ENCODE measurements at places on chromosomes 11 and 22.

- DNase-seq: no peak
Measured at GRCh38 chr22:45290410-45290936, 5.7 kb downstream of the UPK3A start.

DNA sequence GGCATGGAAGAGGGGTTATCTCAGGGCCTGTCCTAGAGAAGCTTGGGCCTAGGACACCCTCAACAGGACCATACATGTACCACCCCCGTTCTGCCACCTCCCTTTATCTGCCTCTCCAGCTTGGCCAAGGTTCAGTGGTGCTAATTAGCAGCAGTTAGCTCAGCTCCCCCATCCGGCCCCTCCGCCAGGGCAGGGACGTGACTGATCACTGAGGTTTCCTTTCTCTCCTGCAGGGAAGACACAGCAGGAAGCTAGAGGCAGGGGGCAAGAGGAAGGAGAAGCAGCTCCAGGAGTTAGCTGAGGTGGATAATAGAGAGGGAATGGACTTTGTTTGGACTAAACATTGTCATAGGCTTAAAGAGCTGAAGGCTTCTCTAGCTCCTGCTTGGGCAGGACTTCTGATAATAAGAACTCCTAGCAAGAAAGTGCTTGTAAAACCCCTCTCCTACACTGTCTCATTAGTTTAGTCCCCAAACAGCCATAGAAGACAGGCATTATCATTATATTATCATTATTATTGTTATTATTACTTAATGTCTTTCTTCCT lies 53.8 kb downstream of the BUD13 start:
- no peak for DNase-seq

GRCh38 chr22:49966041-49966773 lies 5.6 kb downstream of the PIM3 start:
- no peak for DNase-seq

DNA sequence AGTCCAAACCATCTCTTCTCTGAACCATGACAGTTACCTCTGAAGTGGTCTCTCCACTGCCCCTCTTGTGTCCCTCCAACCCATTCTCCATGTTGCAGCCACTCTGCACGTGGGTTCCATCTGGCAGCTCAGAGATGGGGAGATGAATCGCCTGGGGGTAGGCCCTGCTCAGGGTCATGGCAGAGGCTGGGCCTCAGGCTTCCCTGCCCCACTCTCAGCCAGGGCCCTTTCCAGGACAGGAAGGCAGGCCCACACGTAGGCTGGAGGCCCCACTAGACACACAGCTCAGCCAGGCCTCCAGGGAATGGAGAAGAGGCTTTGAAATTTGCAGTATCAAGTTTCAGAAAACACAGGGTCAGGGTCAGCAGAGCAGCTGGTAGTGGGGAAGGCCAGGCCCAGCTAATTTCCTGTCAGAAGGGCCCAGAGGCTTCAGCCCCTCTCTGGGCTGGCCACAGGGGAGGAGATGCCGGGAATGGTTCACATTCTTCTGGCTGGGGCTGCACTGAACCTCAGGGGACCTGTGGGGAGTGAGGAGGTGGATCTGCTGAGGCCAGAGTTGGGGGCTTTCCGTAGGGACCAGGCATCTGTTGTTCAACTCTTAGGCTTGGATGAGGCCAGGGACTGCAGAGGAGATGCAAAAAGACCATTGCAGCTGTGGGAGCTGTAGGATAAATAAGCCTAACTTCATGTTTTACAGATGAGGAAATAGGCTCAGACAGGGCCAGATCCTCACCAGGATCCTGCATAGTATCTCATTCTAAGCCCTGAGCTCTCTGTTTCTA lies 101.6 kb downstream of the SWAP70 start:
- DNase-seq: no peak

GRCh38 chr11:106231591-106231990 lies 154.1 kb downstream of the AASDHPPT start:
- no peak for DNase-seq

- DNase-seq: no peak
Measured at GRCh38 chr11:4763096-4763495, 6.6 kb downstream of the OR51F1 start.

- no peak for DNase-seq
Measured at GRCh38 chr11:78551066-78551465, 23.6 kb downstream of the NARS2 start.

DNA sequence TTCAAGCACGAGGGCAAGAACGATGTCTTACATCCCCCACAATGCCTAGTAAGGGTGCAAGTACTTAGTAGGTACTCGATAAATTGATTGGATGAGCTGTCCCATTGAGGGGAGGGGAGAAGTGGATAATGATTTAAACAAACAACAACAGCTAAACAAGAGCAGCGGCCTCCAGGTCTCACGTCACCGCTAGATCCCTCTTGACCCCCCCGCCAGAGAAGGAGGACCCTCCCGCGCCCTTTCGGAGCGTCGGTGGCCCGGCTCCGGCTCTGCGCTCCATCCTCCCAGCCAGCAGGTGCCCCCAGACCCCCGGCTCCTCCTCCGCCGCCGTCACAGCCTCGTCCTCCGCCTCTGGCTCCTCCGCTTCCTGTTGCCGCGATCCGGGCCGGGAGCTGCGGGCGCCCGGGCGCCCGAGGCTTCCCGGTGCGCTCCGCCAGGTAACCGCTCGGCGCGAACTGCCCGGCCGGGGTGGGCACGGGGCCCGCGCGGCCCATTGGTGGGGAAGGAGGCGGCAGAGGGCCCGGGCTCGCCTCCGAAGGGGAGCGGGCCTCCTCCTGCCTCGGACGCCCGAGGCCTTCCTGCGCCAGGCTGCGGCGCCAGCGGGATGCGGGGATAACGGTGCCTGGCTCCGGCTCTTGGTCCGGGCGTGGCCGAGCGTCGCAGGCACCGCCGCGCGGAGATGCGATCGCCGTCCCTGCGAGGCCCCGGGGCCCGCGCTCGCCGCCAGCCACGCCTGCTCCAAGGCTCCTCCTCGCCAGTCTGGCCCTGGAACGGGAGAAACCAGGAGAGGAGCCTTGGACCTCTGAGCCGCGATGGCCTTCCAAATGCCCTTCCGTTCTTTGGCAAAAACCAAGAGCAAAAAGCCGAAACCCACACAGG lies at the start of gene TLCD5:
TLCD5 (plus strand) TSS at position 368 of the 879 bp plus-strand sequence. CDS start 2,143 bp downstream, outside the sequence.
- DNase-seq: no peak

- no peak for DNase-seq
Measured at GRCh38 chr22:46592390-46592872, 27.8 kb upstream of the GRAMD4 start.

- no peak for DNase-seq
Measured at GRCh38 chr11:490186-490929, 16.7 kb downstream of the RNH1 start.

DNA sequence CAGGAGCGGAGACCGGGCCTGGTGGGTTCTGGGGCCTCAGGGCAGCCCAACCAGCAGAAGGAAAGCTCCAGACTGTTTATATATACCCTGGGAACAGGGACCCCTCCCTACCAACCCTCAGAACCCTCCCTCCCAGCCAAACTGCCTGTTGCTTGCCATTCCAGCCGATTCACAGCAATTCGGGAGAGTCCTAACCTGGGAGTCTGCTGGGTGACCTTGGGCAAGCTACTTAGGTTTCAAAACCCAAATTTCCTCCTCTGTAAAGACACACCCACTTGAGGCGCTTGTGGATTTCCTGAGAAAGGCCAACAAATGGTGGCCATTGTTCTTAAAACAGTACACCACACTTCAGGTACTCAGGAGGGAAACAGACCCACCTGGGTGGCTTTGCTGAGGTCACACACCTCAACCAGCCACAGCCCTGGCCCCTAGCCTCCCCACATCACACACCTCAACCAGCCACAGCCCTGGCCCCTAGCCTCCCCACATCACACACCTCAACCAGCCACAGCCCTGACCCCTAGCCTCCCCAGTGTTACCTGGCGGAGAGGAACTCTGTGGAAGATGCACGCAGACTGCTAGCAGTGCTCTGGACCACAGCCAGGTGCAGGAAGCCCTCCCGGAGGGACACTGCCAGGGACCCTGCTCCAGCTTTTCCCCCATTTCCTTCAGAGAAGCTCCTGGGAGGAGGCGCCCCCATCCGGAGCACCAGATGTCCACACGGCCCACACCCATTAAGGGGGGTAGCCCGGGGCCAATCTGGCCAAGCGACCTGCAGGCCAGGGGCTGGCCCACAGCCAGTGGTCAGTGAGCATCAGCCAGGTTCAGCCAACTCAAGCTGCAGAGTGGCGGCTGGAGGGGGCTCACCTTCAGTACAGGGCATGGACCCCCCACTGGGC lies 6.2 kb downstream of the SHISA8 start:
- DNase-seq: no peak

DNA sequence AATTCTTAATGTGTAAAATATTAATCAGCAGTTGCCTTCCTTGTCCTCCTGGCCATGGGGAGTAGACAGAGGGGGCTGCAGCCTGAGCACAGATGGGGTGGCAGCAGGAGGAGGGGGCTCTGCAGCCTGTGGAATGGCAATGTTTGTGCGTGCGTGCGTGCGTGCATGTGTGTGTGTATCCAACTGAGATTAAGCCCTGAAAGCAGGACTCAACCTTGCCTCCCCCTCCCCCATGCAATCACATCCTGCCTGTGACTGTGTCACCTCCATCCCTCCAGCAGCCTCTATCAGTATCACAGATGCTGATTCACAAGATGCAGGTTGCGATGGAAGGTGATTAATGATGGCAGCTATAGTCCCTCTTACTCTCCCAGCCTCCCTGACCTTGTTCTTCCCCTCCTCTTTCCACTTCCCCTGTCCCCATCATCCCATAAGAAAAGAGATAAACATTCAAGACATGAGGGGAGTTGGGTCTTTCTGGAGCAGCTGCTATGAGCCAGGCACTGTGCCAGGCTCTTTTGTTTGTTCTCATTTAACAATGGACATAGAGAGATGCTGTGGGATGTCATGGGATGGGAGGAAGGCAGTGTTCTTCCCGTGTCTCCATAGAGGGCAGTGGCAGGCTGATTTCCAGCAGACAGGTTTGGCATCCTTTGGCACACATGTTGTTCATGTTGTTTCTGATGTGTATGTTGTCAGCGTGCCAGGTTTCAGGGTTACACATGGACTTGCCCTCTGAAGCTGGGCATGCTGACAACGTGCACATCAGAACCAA lies 43.8 kb upstream of the NECTIN1 start:
- DNase-seq: no peak

- no peak for DNase-seq
Measured at GRCh38 chr22:37819105-37819433, 4.1 kb upstream of the GALR3 start.

- DNase-seq: no peak
Measured at GRCh38 chr11:47332303-47332711, 20.2 kb downstream of the MYBPC3 start.

- no peak for DNase-seq
Measured at GRCh38 chr11:120746836-120747609, 235.5 kb downstream of the GRIK4 start.

DNA sequence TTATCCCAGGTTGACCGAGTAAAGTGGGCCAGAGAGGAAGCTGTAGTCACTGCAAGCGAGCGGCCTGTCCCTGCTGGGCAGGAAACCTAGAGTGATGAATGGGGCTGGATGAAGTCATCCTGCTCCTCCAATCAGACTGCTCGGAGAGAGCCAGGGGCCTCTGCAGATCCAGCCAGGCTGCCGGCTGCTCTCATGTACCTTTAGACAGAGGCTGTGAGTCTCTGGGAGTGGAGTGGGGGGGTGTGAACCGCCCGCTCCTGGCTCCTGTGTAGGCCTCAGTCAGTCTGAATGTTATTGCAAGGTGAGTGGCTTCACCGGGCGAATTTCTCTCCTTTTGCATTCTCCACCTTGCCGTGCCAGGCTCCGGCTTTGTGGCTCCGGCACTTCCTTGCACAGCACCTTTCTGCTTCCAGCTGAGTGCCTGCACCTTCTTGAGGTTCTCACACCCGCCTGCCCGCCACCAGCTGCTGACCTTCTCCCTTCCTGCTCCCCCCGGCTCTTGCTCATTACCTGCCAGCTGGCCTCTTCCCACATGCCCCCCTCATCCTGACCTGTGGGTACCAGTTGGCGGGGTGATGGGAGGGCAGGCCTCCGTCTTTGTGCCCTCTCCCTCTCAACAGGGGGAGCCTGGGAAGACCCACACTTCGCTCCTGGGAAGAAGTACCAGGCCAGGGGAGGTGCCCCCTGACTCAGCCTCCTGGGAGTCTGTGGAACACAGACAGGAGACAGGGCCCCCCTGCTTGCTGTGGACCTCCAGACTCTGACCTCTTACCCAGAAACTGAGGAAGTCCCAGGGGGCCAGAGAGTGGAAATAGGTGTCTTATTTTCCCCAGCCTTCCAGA lies 79.9 kb downstream of the GRAMD1B start:
- DNase-seq: no peak

GRCh38 chr11:2508793-2509192 lies 64.0 kb downstream of the KCNQ1 start:
- DNase-seq: no peak

- DNase-seq: no peak
Measured at GRCh38 chr22:16586991-16587390, 5.6 kb downstream of the CCT8L2 start.

- DNase-seq: no peak
Measured at GRCh38 chr11:107924306-107924705, 3.9 kb upstream of the RAB39A start.

- no peak for DNase-seq
Measured at GRCh38 chr11:125375146-125375545, 120.9 kb downstream of the FEZ1 start.

DNA sequence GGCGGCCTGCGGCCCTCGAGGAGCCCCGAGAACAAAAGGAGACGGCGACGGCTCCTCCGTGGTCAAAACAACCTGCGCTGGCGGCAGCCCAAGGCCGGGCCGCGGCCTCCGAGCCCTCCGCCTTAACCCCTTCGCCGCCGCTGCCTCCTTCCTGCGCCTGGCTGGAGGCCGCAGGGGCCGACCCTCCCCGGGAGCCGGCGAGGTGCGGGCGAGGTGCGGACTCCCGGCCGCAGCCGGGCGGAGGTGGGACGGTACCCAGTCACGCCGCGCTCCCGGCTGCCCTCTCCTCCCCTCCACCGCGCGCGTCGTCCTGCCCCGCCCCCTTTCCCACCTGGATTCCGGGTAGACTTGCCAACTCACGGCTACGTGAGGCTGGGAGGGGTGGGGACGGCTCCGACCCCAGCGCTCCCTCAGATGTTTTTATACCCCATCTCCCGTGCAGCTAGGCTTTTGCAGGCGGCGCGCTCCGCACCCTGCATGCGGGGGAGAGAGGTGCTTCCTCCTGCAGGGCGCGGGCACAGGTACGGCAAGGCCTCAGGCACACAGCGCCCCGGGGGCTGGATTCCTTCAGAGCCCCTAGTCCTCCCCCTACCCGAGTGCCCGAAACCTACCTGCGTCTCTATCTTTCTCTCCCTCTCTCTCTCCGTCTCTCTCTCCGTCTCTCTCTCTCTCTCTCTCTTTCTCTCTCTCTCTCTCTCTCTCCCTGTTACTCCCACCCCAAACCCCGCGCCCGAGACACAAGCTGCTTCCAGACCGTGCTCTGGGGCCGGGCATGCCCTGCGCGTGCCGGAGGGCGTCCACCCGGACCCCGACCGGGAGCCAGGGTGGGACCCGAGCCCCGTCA lies 2.0 kb downstream of the PDGFB start:
- no peak for DNase-seq
